ENCODE measurements at places on chromosomes 4 and X.

DNA sequence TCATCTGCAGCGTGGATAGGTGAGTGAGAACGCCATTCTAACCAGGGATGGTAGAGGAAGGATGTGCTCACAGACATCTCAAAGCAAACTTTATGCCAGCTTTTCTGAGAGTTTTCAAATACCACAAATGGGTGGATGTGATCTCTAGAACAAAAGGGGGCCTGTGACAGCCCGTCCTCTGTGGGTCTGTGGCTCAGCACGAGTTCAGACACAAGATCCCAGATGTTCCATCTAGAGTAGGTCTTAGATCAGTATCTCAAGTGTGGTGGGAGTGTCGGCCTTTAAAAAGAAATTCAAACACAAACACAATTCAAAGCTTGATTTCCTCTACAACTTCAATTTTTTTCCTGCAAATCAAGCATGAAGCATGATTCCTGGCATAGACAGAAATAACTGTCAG is 22.8 kb downstream of the QDPR start:
- no peak for DNase-seq

GRCh38 chr4:20983763-20984575 is 283.7 kb downstream of the PACRGL start:
- DNase-seq: no peak

DNA sequence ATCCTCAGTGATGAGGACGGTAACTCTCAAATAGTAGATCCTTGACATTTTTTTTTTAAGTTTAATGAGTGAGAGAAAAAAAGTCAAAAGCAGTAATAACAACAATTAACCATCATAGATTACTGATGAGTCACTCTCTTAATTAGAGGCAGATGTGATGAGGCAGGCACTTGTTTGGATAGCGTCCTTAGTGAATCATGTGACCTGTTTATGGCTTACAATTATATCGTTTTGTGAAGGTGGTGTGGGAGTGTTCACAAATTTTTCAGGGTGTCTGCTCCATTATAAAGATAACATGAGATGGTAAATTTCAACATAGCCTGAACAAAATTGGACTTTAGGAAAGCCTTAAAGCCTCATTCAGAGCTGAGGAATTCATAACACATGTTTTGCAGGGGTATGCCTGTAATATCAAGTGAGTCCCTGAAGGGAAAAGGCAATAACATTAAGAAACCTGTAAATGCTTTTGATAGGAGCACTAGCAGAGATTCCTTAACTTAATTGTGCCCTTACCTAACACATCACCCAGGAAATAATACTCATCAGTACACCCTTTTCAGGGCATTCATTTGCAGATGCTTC is 51.9 kb upstream of the XIAP start:
- DNase-seq: no peak

GRCh38 chr4:80226094-80226493 is 28.8 kb downstream of the PRDM8 start:
- no peak for DNase-seq

- no peak for DNase-seq
These were observed 59.8 kb downstream of the SLC9A6 start for GRCh38 chrX:136045008-136045407.

GRCh38 chr4:97912156-97912555 is 231.1 kb downstream of the STPG2 start:
- no peak for DNase-seq
